ENCODE measurements at places on chromosomes 11 and 22. TPM values are rescaled to one million over a fixed set of nuclear protein-coding genes. Genes with fewer than 3 reads are reported as not detected.

The ASCL3 gene
- total RNA-seq = not detected

The PYGM gene
- total RNA-seq = 3.9 TPM

The UBQLNL gene
- 0.25 TPM for total RNA-seq

The NLRP14 gene
- 0.05 TPM for total RNA-seq

The DKK3 gene
- total RNA-seq = not detected

DNA sequence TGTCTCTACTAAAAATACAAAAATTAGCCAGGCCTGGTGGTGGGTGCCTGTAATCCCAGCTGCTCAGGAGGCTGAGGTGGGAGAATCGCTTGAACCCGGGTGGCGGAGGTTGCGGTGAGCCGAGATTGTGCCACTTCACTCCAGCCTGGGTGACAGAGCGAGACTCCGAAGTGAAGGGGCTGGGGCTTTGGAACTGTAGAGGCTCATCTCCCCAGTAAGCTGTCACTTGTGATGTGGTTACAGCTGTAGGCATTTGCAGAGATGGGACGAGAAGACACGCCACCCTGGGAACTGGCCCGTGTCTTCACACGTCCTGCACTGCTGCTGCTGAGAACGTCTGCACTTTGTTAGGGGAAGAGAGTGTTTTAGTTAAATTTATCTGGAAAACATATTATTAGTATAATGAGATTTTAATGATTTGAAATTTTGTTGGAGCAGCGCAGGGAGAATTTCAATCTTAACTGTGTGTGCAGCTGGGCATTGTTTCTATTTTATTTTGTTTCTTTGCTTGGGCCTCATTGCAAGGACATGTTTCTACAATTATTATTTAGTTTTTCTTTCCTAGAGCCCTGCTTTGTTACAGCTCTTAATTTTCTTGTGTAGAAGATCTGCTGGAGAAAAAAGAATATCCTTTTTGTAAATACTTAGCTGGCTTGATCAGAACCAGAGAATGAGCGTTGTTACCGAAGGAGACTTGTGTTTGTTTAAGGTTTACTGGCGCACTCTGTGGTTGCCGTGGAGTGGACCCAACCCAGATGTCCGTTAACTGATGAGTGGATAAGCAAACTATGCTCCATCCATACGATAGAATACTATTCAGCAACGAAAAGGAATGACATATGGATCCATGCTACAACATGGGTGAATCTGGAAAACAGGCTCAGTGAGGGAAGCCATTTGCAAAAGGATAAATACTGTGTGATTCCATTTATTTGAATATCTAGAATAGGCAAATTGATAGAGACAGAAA lies 18.4 kb downstream of the PARVB start:
- H3K27ac ChIP-seq = no peak overlapping the region
- H3K36me3 ChIP-seq = no peaks in the 10 kb centered on the region
- peaks cover 23% of the 10 kb centered on the region for H3K4me1 ChIP-seq
- no peak for DNase-seq
- H3K27me3 ChIP-seq = no peaks in the 10 kb centered on the region
- H3K4me3 ChIP-seq = no peak overlapping the region

DNA sequence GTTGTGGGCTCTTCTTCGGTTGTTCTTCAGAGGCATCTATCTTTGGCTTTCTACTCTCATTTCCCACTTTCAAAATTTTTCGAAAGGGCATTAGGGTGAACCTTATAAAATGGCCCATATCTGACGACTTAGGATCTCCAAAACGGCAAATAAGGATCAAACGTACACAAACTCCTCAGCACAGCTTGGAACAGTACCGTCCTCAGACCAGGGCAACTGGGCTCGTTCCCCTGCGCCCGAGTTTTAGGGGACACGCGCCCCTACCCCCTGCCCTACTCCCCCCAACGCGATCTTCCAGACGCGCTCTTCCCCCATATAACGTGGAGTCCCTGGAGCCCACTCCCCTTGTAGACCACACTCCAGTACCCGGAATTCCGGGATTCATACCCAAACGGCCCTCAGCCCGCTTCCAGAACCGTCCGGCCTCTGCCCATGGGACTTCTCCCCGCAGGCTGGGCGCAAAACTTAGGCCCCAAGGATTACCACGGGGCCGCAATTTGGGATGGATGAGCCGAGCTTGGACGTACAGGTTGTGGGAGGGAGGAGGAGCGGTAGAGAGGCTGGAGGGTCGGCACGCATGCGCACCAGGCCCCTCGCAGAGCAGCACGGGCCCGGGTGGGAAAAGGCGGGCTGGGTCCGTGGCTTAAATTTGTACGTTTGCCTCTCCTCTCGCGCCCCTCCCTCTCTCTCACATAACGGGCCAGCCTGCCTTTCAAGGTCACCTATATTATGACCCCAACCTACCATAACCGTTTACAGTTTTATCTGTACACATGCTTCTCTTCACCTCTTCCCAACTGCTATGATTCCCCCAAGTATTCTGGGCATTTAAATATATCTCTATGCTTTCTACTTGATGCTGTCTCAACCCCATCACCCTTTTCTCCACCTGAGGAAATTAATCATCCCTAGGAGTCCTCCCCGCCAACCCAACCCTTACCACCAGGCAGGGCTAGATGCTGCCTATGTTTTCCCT lies 3.4 kb downstream of the CCDC89 start:
- H3K27ac ChIP-seq = peak overlapping the region; percentile 83
- no peaks in the 10 kb centered on the region for H3K36me3 ChIP-seq
- peak overlapping the region; percentile 62 for H3K4me3 ChIP-seq
- peaks cover 19% of the 10 kb centered on the region for H3K27me3 ChIP-seq

GRCh38 chr11:35390737-35391682 lies 28.3 kb downstream of the SLC1A2 start:
- no peak overlapping the region for H3K4me3 ChIP-seq
- H3K4me1 ChIP-seq = peaks cover 18% of the 10 kb centered on the region
- no peak overlapping the region for H3K27ac ChIP-seq
- DNase-seq = peak; percentile 10

GRCh38 chr11:9761441-9761945 lies 97.6 kb downstream of the SWAP70 start:
- H3K4me3 ChIP-seq = no peak overlapping the region
- DNase-seq = no peak
- H3K27me3 ChIP-seq = no peaks in the 10 kb centered on the region
- no peak overlapping the region for H3K27ac ChIP-seq
- no peaks in the 10 kb centered on the region for H3K36me3 ChIP-seq

DNA sequence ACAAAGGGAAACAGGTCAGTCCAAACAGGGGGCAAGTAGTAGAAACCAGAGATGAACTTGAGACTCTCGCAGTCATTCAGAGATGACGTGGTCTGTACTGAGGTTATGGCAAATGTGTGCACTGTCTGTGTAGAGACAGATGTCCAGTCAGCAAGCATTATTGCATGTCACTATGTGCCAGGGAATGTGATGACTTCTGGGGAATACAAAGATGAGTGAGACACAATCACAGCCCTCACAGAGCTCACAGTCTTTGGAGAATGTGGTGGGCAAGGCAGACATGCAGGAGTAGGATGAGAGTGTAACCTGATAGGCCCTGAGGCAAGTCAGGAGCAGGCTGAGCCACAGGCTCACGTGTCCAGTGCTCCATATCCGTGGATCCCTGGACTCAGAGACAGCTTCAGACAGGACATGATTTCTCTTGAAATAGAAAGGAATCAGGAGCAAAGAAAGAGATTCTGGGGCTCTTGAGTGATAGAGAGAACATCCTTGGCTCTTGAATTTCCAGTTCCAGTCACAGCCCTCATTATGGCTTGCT lies 550.7 kb downstream of the ETS1 start:
- DNase-seq = no peak
- H3K27ac ChIP-seq = no peak overlapping the region
- H3K36me3 ChIP-seq = peaks cover 6% of the 10 kb centered on the region
- no peak overlapping the region for H3K4me3 ChIP-seq
- peaks cover 36% of the 10 kb centered on the region for H3K4me1 ChIP-seq

GRCh38 chr11:94077552-94078293 lies 50.9 kb upstream of the PANX1 start:
- no peaks in the 10 kb centered on the region for H3K4me1 ChIP-seq
- H3K27ac ChIP-seq = no peak overlapping the region
- no peaks in the 10 kb centered on the region for H3K36me3 ChIP-seq
- no peak overlapping the region for H3K4me3 ChIP-seq
- DNase-seq = no peak
- peaks cover 6% of the 10 kb centered on the region for H3K27me3 ChIP-seq

DNA sequence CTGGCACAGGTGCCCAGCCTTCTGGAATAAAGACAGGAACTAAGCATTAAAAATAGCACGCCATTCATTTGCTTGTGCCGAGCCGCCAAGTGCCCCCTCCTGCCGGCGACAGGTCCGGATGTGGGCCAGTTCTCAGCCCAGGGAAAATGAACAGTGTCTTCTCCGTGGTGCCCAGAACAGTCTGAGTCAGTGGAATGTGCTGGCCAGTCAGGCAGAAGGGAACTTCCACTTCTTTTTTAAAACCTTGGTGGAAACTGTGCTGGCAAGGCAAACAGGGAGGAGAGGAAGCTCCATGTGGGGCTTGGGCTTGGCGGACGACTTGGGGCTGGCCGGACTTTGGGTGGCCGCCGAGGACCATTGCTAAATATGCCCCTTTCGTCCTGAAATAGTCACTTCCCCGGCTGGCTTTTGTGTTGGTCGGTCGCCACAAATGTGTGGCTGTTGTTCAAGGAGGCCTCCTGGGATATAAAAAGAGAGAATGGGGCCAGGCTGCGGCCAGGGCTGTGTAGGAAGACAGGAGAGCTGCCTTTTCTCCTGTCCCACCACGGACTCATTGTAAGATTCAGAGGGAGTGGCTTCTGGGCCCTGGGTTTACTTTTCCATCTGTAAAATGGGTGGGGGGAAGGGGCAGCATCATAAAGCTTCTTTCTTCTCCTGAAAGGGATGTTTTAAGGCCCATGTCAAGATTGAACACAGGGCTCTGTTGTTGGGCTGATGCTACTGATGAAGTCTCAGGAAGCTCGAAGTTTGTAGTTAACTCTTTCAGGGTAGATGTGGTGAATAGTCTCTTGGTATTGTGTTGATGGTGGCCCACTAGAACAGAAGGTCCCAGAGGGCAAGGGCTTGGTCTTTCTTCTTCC lies 101.0 kb downstream of the PTPRJ start:
- H3K4me1 ChIP-seq = peaks cover 64% of the 10 kb centered on the region
- H3K4me3 ChIP-seq = no peak overlapping the region
- H3K36me3 ChIP-seq = peaks cover 54% of the 10 kb centered on the region

- H3K27ac ChIP-seq = no peak overlapping the region
Observed at GRCh38 chr11:86278226-86278625, 23.8 kb upstream of the HIKESHI start.

GRCh38 chr11:91047882-91048281 lies 825.0 kb upstream of the CHORDC1 start:
- H3K4me1 ChIP-seq = no peaks in the 10 kb centered on the region
- H3K36me3 ChIP-seq = no peaks in the 10 kb centered on the region
- H3K27me3 ChIP-seq = no peaks in the 10 kb centered on the region

GRCh38 chr11:121042296-121042695 lies 18.4 kb downstream of the TBCEL start:
- no peak for DNase-seq
- H3K27me3 ChIP-seq = no peaks in the 10 kb centered on the region
- H3K4me3 ChIP-seq = no peak overlapping the region
- H3K27ac ChIP-seq = no peak overlapping the region
- no peaks in the 10 kb centered on the region for H3K4me1 ChIP-seq

GRCh38 chr11:73894725-73895335 lies 18.0 kb downstream of the PAAF1 start:
- H3K4me3 ChIP-seq = no peak overlapping the region
- DNase-seq = no peak

- H3K27me3 ChIP-seq = peaks cover 17% of the 10 kb centered on the region
- no peak overlapping the region for H3K4me3 ChIP-seq
- no peaks in the 10 kb centered on the region for H3K36me3 ChIP-seq
- no peak overlapping the region for H3K27ac ChIP-seq
Observed at GRCh38 chr11:102234779-102235439, 82.4 kb upstream of the BIRC3 start.

DNA sequence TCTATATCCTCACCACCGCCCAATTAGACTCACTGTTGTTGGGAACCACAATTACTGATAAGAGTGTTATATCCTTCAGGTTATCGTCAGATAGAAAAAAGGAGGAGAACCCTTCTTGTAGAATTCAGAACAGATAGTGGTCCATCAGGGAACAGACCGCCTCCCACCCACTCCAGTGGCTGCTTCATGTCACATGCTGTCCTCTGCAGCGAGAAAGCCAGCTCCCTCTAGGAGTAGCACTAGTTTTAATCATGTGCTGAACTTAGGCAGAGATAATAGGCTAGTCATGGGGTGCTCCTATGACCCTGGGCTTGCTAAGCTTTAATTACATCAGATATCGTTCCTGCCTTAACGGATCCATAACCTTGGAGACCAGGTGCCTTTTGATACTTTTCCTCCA lies 51.5 kb upstream of the RAB1B start:
- H3K4me3 ChIP-seq = no peak overlapping the region
- H3K4me1 ChIP-seq = peaks cover 11% of the 10 kb centered on the region
- no peaks in the 10 kb centered on the region for H3K27me3 ChIP-seq

- H3K4me3 ChIP-seq = no peak overlapping the region
- no peak for DNase-seq
Observed at GRCh38 chr11:76744186-76745043, 38.7 kb upstream of the TSKU start.

DNA sequence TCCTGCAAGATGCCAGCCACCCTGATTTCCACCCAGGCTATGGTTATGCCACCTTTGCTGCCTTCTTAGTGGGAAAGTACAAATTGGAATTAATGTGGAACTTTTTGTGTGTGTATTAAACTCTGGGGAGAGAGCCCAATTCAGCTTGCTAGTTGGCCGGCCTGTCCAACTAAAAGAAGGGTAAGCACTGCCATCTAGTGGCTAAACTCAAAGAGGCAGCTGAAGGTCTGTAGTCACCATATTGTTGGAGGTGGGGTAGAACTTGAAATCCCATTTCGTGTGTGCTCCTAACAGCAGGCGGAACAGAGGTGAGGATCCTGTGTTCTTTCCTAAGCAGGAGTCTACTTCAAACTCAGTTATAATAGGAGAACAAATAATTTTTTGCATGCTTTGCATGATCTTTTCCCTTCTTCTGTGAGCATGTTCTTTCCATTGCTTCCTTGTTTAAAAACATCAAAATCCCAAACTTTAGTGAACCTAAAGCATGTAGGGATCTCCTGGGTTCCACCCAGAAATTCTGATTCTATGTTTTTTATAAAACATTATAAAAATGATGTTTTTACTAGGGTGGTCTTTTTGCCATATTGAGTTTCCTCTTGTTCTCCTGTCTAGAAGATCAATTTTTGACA lies 138.8 kb upstream of the SORL1-AS1 start:
- DNase-seq = peak; percentile 84
- H3K36me3 ChIP-seq = peaks cover 75% of the 10 kb centered on the region
- H3K27me3 ChIP-seq = no peaks in the 10 kb centered on the region
- H3K4me3 ChIP-seq = no peak overlapping the region

DNA sequence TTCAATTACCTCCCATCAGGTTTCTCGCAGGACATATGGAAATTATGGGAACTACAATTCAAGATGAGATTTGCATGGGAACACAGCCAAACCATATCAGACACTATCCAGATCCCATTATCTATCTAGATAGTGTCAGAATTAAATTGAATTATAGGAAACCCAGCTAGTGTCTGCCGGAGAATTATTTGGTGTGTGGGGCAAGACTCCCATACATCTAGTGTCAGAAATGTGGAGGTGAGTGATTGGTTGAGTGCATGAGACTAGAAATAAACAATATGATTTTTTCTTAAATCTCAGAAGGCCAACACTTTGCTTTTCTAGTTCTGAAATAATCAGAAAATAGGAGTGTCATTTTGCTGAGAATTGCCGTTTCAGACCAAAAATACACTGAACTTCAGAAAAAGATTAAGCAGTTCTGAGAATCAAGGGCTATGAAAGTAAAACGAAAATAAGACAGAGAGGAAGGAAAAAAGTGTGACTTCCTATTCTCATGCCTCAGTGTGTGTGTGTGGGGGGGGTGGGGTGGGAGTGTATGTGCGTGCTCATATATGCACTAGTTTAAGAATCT lies 21.3 kb downstream of the CASP12 start:
- peak overlapping the region; percentile 91 for H3K27ac ChIP-seq
- peaks cover 36% of the 10 kb centered on the region for H3K36me3 ChIP-seq
- H3K4me1 ChIP-seq = peaks cover 44% of the 10 kb centered on the region
- peak; percentile 17 for DNase-seq
- H3K27me3 ChIP-seq = no peaks in the 10 kb centered on the region
